DND-41 (cell line): ENCODE measurements at places on chromosomes 4 and X.

GRCh38 chr4:160284516-160284915, 1181.6 kb downstream of the RAPGEF2 start:
- no peak for DNase-seq

GRCh38 chr4:173835903-173836302, 305.9 kb upstream of the HAND2 start:
- DNase-seq: no peak

DNA sequence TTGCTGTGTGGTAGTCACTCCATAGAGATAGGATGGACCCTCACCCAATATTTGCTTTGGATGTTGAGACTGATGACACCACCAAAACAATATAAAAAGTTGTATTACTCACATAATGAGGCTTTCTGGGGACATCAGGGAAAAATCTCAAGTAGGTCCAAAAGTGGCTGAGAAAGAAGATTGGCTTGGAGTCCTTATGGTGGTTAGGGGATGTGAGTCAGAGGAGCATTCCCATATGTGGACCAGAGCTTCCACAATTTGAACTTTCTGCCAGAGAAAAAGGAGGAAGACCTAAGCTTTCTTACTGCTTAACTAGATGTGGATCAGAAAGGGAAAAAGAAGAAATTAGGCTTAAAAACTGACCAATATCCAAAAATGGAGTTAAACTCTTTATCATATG, 460.5 kb downstream of the SH3BGRL start:
- no peak for DNase-seq

DNA sequence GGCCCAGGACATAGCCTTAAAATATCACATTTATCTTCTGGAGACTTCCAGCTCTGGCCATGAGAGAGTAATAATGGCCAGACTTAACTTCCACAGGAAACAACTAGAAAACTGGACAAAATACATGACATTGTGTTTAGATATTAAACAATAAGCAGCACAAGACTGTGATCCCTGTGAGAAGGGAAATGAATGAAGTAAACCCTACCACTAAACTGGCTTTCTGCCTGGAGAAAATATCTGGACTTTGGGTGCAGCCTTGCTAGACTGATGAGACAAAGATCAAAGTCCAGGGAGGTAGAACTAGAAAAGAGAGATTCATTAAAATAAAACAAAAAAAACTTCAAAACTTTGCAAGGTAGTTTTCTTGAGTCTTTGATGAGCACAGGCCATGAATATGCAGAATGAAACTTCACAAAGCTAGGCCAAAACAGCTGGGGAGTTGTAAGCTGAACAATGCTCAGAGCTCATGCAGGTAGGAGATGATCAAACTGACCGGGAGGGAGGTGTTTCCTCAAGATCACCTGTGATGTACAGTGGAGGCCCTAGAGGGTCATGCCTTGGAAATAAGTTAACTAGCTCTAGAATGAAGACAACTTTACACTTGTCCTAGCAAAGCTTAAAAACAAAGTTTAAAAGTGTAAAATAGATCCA, 147.0 kb upstream of the SH3RF1 start:
- DNase-seq: no peak

GRCh38 chr4:10081218-10081606, 35.4 kb downstream of the WDR1 start:
- DNase-seq: no peak

DNA sequence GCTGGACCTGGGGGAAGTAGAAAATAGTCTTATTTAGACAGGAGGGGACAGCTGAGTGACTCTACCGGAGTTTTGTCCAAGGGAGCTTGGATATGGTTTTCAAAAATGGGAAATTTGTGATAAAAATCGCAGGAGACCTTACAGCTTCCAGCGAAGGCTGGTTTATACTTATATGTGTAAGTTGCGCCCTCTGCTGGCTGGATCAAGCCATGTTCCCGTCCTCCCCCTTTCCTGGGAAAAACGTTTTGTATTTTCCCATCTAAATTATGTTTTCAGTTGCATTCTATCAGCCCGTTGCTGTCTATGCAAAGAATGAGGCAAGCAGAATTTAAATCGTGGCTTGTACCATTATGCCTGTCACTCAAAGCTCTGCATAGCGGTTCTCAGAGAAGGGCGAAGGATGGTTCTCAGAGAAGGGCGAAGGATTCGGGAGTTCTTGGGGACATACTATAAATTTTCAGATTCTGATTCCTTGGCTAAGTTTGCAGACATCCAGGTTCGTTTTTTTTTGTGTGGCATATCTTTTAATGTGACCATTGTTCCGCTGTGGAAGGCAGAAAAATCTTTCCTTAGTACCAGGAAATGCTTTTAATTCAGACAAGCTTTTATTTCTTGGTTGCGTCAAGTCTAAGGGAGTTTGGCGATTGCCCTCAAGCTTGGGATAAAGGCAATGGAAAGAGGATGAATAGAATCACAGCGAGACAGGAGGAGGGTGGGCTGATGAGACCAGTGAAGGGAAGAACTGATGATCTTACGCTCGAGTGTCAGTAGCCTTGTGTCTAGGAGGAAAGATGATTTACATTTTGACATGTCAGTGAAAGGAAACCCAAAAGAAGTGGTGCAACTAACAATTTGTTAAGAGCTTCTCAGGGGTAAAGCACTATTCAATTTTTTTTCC, 128.5 kb upstream of the ARX start:
- peak; percentile 34 for DNase-seq

DNA sequence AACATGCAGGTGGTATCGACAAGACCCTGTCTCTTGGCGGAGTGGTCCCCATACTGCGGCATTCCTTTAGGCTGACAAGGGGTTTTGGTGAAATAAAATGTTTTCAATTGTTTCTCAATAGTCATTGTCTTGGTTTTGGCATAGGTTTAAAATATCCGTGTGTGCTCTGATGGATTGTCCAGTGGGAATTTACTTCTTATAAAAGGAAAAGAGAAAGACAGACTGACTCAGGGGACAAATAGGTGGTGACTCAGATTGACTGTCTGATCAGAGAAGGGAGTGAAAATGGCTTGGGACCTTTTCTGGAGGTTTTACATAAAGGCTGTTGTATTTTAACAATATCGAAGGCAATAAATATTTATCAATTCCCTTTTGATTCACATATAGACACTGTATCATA, 129.8 kb downstream of the SORBS2 start:
- no peak for DNase-seq

- DNase-seq: no peak
Measured at GRCh38 chr4:183716302-183716701, 57.2 kb downstream of the TRAPPC11 start.

GRCh38 chrX:107508925-107509324, 59.5 kb downstream of the FRMPD3 start:
- DNase-seq: no peak

GRCh38 chrX:43870011-43870410, 12.2 kb downstream of the MAOB start:
- no peak for DNase-seq

- DNase-seq: no peak
Measured at GRCh38 chr4:188015025-188015940, 19.7 kb downstream of the ZFP42 start.

GRCh38 chr4:74369855-74370254, 4.9 kb downstream of the EREG start:
- no peak for DNase-seq
